ENCODE measurements at places on chromosomes 11 and 22.

DNA sequence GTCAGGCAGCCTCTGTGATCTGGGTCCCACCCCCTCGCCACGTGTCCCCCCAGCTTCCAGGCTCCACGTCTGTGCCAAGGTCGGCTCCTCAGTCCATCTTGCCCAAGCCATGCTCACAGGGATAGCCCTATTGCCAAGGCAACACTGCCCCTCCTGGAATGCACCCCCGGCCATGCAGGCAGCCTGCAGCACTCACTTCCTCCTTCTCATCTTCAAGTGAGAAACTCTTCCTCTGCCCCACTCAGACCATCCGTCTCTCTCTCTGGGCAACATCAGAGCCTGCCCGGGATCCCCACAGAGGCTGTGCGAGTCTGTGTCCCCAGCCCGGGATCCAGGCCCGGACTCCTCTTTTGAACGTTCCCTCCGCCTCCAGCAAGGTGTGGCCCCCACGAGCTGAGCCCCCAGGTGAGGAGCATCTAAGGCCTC lies 852.3 kb downstream of the BRD1 start:
- no peak for DNase-seq

DNA sequence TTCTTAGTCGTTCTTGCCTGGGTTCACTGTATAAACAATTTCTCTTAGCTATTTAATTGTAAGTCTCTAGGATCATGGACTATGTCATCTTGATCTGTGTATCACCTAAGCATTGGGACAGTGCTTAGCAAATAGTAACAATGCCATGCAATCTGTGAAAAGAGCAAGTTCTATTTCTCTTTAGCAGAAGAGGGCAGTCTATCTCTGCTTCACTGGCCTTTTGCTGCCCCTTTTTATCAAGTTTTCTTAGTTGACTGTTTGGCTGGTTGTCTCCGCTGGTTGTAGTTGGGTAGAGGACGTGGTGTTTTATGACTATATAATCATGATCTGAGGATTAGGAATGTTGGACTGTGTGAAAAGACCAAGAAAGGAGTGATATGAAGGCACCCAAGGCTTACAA lies 315.0 kb downstream of the JRKL start:
- DNase-seq, result no peak

DNA sequence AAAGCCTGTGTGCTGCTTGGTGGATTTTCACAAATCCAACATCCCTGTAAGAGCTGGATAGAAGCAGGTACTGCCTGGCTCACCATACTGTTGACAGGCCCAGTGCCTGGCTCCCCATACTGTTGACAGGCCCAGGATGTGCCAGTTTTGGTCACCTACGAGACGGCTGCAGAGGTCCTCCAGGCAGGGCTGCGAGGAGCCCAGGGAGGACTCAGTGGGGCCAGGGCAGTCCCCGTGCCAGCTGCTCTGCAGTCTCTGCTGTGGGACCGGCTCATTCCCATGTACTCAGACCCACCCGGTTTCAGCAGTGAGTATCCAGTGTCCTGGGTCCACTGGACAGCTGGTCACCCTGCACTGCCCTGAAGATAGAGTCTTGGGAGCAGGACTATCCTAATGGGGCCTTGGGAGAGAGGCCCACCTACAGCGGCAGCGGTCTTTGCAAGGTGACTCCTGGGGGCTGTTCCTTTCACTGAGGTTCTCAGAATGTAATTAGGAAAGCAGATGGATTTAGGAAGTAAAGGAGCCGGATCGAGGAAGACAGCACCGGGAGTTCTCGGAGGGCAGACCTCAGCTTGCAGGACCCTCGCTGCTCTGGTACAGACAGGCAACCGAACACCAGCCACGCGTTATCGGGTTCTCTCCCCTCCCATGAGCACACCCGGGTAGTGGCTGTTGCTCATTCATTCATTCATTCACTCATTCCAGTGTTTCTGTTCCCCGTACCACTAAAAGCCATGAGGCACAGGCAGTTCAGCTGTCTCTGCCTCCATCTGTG lies 106.1 kb downstream of the CTTN start:
- DNase-seq, result no peak

GRCh38 chr11:124586238-124586860 lies 16.6 kb downstream of the OR8A1 start:
- peak; percentile 19 for DNase-seq

GRCh38 chr11:62540804-62541701 lies 5.6 kb downstream of the AHNAK start:
- DNase-seq, result no peak

- DNase-seq, result no peak
Observed at GRCh38 chr11:123191939-123192338, 3.1 kb downstream of the CLMP start.

- no peak for DNase-seq
Observed at GRCh38 chr11:3859373-3859881, 4.0 kb downstream of the STIM1 start.

GRCh38 chr11:117818041-117818873 lies 6.3 kb downstream of the FXYD2 start:
- no peak for DNase-seq

GRCh38 chr11:73196576-73196975 lies 21.5 kb upstream of the P2RY2 start:
- no peak for DNase-seq

DNA sequence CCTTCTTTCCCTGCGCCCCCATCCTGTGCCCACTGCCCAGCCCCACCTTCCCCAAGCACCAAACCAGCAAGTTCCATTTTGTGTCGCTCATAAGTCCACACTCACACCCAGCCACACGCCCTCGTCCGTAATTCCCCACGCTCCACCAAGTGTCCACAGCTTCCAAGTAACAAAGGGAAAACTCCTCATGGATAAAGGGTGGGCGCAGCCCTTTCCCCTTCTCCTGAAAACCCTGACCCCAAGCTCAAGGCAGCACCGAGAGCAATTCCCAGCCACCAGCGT lies 458 bp downstream of the FXYD6 start:
- DNase-seq, result no peak

DNA sequence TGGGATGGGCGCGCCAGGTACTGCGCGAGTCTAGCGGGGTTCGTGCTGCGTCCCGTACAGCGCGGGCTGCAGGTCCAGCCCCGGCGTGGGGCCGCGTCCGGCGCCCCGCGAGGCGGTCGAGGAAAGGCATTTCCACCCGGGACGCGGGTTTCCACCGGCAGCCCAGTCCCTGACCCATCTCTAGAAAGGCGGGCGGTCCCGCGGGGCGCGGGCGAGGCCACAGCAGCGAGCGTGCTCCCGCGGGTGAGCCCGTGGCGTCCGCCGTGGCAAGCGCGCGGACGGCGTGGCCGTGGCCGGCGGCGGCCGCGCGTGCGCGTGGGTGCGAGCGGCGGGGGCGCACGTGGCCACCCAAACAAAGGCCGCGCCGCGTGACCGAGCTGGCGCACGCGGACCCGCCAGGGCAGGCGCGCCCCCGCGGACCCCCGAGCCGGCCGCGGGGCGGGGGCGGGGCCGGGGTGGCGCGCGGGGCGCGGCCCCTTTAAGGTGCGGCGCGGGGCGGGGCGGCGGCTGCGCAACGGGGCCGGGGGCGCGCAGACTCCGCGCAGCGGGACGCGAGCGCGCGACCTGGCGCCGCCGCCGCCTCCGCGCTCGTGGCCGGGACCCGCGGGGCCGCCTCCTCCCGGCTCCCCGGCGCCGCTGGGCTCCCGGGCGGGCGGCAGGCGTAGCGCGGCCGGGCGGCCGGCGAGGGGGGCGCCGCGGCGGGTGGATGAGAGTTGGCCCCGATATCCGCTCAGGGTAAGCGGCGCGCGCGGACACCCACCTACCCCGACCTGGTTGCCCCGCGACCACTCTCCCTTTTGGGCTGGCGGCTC lies 39.3 kb upstream of the CELSR1 start:
- peak; percentile 53 for DNase-seq

DNA sequence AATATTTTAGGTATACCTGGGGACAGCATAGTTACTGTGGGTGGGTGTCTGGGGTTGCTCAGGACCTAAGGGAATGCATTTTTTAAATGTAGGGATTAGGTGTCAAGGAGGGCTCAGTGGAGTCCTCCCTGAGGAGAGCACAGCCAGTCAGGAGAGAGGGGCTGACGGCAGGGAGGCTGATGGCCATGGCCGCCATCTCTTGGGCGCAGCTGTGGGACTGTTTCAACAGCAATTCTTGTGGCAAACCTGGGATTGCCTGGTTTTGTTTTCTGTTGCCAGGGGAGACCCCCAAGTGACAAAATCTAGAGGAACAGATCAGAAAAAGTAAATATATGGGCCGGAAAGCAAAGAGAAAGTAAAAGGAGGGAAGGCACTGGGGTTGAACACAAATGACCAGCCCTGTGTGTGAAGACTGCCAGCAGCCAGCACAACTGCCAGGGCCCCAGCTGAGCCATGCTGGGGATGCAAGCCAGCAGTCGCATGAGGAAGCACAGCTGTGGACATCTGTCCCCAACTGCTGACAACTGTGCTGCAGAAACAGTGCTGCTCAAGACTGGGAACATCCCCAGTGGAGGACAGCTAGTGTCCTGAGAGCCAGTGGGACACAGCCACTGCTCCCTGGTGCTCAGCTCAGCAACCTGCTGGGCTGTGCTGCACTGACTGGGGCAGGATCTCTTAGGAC lies 10.5 kb downstream of the MIF start:
- DNase-seq, result no peak

GRCh38 chr11:35237351-35237750 lies 98.4 kb downstream of the CD44 start:
- DNase-seq, result no peak

DNA sequence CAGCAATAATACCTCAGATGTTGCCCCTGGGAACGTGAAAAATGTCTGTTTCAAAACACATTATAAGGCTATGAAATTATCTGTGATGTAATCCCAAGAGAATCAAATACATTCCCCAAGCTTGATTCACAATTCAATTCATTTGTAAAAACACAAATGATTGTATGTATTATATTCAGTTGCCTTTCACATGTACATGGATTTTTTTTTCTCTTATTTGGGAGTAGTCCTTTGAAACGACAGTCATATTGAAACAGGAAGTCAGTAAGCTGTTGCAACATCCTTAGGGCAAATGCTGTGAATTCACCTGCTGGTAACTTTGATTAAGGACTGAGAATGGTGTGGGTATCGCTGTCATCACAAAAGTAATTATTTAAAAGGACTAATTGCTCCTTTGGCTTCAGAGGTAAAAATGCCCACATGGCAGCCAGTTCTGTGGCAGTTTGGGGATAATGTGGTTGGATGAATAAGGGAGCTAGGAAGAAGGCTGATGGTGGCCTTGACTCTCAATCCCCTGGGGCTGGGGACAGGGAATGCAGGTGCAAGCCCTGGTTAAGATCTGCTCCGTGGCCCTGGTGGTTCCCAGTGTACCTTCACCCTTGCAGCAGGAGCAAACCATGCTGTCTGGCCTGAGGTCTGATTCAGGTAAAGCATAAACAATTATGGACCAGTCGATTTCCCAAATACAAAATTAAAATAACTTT lies 13.2 kb downstream of the EHF start:
- DNase-seq, result no peak

DNA sequence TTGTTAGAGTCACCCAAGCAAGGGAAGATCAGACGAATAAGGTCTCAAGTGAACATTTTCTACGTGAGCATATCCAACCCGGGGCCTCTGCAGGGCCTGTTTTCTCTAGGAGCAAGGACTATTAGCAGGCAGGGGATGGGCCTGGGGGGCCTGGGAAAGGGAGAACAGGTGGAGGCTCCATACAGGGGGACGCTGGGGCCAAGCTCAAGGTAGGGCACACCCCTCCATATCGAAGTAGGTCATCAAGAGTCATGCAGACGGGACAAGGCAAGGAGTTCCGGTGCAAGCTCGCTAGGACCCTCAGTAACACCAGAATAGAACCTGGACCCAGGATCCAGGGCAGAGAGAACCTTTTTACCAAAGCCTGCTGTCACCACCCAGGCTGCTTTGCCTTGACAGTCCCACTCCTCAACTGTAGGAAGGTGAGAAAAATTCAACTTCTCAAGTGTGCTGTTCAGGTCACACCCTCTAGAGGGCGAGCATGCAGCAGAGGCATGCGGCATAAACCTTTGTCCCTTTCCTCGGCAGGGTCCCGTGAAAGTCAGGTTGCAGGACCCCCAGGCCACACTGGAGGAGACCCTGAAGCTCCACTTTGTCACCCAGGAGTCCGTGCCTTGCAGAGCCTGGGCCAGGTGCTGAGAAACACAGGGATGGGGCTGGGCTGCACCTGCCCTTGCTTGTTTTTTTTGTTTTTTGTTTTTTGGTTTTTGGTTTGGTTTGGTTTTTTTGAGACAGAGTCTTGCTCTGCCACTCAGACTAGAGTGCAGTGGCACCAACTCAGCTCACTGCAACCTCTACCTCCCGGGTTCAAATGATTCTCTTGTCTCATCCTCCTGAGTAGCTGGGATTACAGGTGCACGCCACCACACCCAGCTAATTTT lies 8.6 kb upstream of the APOBEC3B start:
- peak; percentile 52 for DNase-seq

GRCh38 chr11:103958475-103959215 lies 77.8 kb upstream of the DDI1 start:
- no peak for DNase-seq

- no peak for DNase-seq
Observed at GRCh38 chr22:30225220-30225927, 21.2 kb downstream of the LIF start.

DNA sequence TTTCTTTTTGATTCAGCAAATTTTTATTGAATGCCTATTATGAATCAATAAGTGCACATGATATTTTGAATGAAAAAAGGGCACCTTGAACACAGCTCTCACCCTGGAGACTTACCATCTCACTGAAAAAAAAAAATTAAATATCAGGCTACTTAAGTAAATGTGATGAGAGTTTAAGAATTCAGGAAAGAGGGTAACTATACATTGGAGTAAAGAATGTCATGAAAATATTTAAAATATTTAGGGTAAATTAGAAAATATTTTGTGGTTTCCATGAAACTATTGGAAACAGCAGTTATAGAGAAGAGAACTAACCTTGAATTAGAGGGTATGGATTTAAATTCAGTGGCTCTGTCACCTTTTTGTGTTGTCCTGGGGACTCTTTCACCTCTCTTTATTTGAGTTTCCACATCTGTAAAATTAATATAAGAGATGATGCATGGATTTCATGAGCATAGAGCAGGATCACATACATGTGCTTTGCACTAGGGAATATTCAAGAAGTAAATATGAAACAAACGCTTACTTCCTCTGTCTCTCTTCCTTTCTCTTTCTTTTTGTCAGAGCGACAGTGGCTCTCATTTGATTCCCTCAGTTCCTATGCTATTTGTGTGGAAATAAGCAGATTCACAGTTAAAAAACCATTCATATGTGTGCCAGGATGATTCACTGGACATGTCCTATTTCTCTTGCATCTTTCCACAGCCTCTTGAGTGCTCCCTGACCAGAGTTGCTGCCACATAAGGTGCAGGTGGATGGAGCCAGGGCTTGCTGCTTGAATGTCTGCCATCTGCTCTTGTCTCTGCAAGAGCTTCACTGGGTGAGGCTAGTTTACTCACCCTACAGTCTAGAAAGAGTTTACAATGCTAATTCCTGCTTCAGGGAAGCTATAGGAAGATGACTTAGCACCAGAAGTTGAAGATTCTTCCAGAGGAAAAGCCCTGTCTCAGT lies 533.1 kb downstream of the ETS1 start:
- DNase-seq, result no peak
